ENCODE measurements at places on chromosomes 2 and 18.

GRCh38 chr2:47038656-47039488 is 116.2 kb downstream of the STPG4 start:
- no peak for DNase-seq

- DNase-seq: no peak
These were observed 78.6 kb downstream of the CALCRL start for GRCh38 chr2:187369471-187369870.

- DNase-seq: no peak
These were observed 258.3 kb downstream of the SS18 start for GRCh38 chr18:25832001-25832604.

- no peak for DNase-seq
These were observed 22.3 kb upstream of the ORC2 start for GRCh38 chr2:200985799-200986198.

DNA sequence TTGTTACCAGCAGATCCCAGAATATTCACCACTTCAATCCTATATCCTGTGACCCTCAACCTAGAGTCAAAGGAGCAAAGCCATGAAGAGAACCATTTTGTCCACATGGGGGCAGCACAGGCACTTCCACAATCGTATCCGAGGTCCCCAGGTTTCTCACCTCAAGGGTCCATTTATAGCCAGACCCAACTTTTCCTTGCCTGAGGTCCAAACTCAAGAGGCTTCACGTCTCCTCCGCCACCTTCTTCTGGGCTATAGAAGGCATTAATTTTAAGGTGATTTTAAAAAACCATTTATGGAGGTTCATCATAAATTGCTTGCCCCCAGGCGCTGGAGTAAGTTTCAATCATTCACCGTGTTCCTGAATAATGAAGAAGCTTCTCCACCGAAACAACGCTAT is 111.6 kb upstream of the NABP1 start:
- DNase-seq: peak; percentile 39

- no peak for DNase-seq
These were observed 86.4 kb upstream of the RMDN2 start for GRCh38 chr2:37838541-37839167.

- peak; percentile 30 for DNase-seq
These were observed 35.4 kb upstream of the EN1 start for GRCh38 chr2:118882693-118883336.

GRCh38 chr2:27830656-27831055 is 59.1 kb downstream of the MRPL33 start:
- no peak for DNase-seq

- no peak for DNase-seq
These were observed 44.6 kb upstream of the TUBA3D start for GRCh38 chr2:131431336-131431735.

DNA sequence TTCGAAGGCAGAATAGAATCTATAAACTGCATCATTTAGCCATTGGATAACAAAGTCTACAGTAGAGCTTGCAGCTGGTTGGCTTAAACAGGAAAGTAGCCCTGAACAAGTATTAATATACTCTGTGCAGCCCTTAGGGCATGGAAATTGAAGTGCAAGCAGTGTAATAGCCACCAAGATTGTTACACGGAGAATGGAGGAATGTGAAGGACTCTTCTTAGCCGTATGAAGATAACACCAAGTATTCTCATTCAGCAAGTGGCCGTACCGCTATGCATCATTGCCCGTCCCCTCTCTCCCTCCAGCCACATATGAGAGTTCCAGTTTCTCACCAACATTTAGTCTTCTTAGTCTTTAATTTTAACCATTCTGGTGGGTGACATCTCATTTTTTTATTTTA is 40.5 kb downstream of the ANKRD12 start:
- no peak for DNase-seq

GRCh38 chr2:218370410-218371063 is 11.5 kb upstream of the SLC11A1 start:
- no peak for DNase-seq

DNA sequence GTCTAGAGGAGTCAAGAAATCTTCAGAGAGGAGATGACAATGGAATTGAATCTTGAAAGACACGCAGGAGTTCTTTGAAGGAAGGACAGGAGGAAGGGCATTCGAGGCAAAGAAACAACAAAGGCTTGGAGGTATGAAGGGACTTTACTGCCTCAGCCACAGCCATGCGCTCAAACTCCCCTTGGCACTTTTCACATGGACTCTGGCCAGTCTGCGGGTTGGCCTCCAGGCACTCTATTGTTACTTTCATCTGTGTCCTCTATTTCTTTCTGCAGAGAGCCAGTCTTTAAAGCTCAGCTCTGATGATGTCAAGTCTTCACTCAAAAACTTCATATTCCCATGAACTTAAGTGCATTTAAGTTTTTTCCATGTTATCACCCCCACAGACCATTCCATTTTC is 95.4 kb downstream of the ZAP70 start:
- no peak for DNase-seq

DNA sequence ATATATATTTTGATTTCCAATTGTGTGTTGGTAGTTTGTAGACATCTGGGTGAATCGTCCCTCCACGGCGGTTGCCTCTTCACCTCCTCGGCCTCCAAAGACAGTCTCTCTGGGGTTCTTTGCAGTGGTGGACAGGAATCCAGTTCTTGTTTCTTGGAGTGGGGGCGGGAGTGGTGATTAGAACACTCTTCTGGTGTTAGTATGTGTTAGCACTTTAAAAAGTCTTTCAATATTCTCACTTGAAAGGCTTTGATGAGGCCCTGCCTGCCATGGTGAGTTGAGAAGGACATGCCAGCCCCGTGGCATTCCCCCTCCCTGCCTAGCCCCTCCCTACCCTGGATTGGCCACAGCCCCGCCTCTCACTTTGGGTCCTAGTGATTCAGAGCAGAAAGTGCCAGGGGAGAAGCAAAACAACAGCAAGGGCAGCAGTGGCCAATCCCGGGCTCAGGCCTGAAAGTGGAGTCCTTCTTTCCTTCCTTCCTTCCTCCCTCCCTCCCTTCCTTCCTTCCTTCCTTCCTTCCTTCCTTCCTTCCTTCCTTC is 316.8 kb upstream of the HS6ST1 start:
- DNase-seq: no peak

DNA sequence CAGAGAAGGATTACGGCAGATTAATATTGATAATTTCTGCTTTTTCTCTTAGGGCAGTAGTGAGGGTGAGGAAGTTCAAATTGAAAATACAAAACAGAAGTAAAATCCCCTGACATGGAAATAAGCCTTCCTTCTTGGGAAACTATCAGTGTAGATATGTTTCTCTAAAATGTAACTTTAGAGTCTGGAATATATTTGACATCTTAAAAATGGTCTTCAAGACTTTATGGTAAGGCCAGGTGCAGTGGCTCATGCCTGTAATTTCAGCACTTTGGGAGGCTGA is 33.0 kb downstream of the INPP5D start:
- no peak for DNase-seq

DNA sequence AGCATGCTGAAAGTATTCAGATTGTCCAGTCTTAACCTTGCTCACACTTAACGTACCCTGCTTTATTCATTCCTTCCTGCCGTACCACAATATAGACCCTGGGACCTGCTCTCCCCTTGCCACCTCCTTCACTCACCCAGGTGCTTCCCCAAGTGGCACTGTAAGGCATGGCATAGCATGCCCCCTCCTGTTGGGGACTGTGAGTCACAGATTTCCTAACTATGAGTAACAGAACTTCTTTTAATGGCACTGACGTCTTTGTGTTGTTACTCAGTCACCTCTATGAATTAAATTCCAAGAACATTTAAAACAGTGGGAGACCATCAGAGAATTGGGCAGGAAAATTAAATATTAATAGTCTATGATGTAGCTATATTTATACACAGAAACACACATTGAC is 117.2 kb downstream of the CTNNA2 start:
- no peak for DNase-seq

DNA sequence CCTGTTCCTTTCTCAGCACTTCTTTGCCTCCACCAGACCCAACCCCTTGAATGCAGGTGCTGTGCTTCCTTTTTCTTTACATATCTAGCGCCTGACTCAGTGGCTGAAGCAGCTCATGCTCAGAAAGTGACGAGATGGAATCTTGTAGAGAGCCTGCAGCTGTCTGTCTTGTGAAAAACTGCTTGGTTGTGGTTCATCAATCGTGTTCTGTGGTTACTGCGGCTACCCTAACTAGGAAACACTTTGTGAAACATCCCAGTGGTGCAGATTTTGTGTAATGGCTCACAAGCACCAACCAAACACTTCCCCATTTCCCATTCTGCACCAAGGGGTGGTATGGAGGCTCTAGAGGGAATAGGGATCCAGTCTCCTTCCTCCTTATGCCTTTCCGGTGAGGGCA is 307.2 kb upstream of the MMADHC start:
- DNase-seq: no peak

DNA sequence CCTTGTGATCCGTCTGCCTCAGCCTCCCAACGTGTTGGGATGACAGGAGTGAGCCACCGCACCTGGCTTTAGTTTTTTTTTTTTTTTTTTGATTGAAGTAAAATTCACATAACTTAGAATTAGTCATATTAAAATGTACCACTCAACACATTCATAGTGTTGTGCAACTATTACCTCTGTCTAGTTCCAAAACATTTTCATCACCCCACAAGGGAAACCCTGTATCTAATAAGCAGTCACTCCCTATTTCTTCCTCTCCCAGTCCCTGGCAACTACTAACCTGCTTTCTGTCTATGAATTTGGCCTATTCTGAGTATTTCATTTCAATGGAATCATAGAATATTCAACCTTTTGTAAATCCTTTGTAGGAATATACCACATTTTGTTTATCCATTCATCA is 123.9 kb upstream of the FAM117B start:
- DNase-seq: no peak

DNA sequence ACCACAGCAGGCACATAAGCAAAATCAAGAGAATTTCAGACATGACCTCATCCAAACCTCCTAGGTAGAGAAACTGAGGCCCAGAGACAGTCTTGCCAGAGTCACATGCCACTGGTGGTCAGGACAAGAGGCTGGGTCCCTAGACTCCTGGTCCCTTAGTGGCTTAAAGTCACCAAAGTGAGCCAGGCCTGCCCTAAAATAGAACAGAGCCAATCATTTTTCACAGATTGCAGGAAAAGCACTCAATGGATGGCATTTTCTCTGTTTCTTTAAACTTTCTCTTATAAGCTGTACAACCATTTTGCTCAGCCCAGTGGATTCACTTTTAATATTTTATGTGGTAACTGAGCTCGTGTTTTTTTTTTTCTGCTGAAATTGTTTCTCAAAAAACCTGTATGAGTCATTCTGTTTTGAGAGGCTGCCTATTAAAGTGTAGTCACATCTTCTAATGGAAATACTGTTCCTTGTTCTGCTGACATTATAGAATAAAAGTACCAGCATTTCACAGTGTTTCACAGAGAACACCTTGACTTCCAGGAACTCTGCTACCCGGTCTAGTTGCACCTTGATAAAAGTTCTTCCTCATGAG is 29.6 kb downstream of the STEAP3 start:
- DNase-seq: no peak

DNA sequence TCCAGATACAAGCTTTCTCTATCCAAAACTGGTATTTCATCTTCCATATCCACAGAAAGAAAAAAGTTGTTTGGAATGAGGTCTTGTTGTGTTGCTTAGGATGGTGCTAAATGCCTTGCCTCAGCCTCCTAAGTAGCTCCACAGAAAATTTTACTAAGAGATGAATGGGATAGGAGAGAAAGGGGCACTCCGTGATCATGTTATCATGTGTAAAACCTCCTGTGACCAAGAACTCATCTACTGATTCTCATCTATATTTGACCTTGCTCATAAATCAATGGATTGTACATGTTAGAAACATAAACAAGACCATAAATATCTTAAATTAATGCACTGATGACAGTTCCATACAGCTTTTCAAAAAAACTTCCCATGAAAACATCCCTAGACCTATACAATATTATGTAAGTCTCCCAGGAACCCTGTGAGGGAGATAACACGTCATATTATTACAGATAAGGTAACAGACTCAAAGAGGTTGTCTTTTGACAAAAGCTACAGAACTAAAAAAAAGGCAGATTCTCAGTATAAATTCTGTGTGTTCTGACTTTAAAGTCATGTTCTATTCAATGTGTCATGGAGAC is 29.3 kb upstream of the KYNU start:
- DNase-seq: no peak

DNA sequence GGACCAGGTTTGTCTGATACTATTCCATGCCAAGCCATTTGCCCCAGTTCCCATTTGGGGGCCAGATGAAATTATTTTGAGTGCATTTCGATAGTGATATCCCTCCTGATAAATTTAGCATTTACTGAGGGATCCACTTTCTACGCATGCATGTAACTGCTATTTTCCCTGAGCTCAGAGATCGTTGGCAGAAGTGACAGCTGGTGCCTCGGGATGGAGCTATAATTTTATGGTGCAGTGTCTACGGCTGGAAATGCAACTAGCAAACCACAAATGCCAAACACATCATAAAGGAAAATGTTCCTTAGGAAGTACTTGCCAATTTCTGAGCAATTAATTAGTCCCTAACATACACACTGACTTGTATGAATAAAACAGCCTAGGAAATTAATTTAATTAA is 254.8 kb downstream of the SLC8A1 start:
- no peak for DNase-seq

DNA sequence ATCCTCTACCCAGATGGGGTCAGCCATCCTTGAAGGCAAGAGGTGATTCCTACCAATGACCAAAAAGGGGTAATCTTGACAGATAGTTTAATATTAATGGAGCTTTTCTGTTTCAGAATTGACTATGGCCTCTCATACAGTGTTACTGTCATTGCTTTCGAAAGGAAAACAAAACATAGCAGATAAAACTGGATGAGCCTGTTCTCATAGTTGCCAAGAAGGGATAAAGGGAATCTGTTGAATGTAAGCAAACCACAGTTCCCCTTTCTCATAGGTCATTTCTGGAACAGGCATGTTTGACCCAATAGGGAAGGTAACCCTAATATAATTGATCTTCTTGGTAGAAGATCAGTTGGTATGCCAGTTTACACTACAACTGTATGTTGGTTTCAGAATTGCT is 1.6 kb downstream of the RAB27B start:
- no peak for DNase-seq
